Calu3 (cell line): ENCODE measurements at places on chromosomes 5 and 9.

- H3K4me1 ChIP-seq: no peaks in the 10 kb centered on the region
- H3K27ac ChIP-seq: no peak overlapping the region
- no peaks in the 10 kb centered on the region for H3K36me3 ChIP-seq
- no peak for DNase-seq
- peaks cover 14% of the 10 kb centered on the region for H3K27me3 ChIP-seq
These were observed 65.6 kb upstream of the FRRS1L start for GRCh38 chr9:109232449-109233237.

- H3K4me1 ChIP-seq: no peaks in the 10 kb centered on the region
- DNase-seq: no peak
- H3K27me3 ChIP-seq: peaks cover 27% of the 10 kb centered on the region
- no peaks in the 10 kb centered on the region for H3K36me3 ChIP-seq
These were observed 38.7 kb downstream of the PLEKHG4B start for GRCh38 chr5:130601-131131.

GRCh38 chr9:121896545-121896943, 196.6 kb downstream of the TTLL11 start:
- H3K27me3 ChIP-seq: no peaks in the 10 kb centered on the region
- DNase-seq: no peak
- H3K36me3 ChIP-seq: no peaks in the 10 kb centered on the region
- H3K27ac ChIP-seq: no peak overlapping the region
- H3K4me3 ChIP-seq: no peak overlapping the region

- no peak overlapping the region for H3K27ac ChIP-seq
- DNase-seq: no peak
- no peak overlapping the region for H3K4me3 ChIP-seq
- no peaks in the 10 kb centered on the region for H3K27me3 ChIP-seq
These were observed 43.7 kb downstream of the RASGRF2 start for GRCh38 chr5:81003811-81004386.

DNA sequence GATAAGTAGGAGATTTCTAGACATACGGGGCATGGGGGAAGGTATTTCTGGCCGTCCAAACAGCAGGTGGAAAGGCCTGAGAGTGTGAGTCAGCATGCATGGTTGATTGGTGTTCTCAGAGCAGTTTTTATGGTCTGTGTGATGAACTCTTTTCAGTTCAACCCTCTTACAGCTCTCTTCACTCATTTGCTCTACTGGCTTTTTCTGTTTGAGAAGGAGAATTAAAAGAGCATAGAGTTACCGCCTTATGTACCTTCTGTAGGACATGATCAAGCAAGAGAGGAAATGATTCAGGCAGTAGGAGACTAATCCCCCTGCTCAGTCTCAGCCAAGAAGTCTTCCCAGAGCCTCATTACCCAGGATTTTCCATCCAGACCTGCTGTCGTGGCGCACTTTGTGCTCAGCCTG, 92.4 kb downstream of the PRDM6 start:
- no peak overlapping the region for H3K27ac ChIP-seq
- H3K4me1 ChIP-seq: no peaks in the 10 kb centered on the region
- H3K36me3 ChIP-seq: no peaks in the 10 kb centered on the region
- no peak overlapping the region for H3K4me3 ChIP-seq
- no peak for DNase-seq

DNA sequence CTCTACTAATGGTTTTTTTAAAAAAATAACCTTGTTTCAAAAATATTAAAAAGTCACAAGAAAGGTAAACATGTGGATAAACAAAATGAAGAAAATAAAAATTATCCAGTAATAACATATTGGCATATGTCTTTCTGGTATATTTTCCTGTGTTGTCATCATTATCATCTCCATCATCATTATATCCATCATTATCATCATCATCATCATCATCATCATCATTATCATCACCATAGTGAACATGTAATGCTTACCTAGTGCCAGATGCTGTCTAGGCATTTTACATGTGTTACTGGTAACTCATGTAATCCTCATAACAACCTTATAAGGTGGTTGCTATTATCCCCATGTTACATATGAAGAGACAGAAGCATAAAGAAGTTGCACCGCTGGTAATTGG, 111.5 kb upstream of the CDKN2B start:
- peaks cover 62% of the 10 kb centered on the region for H3K4me1 ChIP-seq
- no peak overlapping the region for H3K4me3 ChIP-seq
- peaks cover 5% of the 10 kb centered on the region for H3K36me3 ChIP-seq
- no peaks in the 10 kb centered on the region for H3K27me3 ChIP-seq
- no peak for DNase-seq

DNA sequence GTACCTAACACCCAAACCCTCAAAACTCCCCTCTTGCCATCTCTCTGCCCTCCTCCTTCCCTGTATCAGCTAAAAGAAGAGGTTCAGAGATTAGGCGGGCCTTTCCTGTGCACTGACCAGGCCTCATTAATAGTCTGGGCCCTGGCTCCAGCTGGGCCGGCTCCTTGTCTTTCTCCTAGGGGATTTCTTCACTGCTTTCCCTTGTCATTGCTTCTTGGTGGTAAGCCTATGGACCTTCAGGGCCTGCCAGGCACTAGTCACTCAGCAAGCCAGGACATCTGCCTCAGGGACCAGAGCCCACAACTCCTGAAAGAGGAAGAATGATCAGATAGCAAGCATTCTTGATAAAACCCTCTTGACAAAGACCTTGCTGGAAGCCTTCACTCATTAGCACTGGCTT, 50.9 kb downstream of the MRRF start:
- DNase-seq: no peak
- no peaks in the 10 kb centered on the region for H3K36me3 ChIP-seq
- no peaks in the 10 kb centered on the region for H3K4me1 ChIP-seq
- H3K27me3 ChIP-seq: no peaks in the 10 kb centered on the region

- H3K36me3 ChIP-seq: no peaks in the 10 kb centered on the region
- H3K4me1 ChIP-seq: no peaks in the 10 kb centered on the region
- H3K27me3 ChIP-seq: no peaks in the 10 kb centered on the region
- no peak overlapping the region for H3K4me3 ChIP-seq
These were observed 167.9 kb downstream of the TSSK1B start for GRCh38 chr5:113266913-113267227.

GRCh38 chr5:77662635-77663034, 24.1 kb upstream of the OTP start:
- peaks cover 33% of the 10 kb centered on the region for H3K27me3 ChIP-seq
- H3K36me3 ChIP-seq: no peaks in the 10 kb centered on the region
- H3K4me3 ChIP-seq: no peak overlapping the region
- no peak overlapping the region for H3K27ac ChIP-seq

GRCh38 chr9:130830231-130830760, 4.8 kb upstream of the ABL1 start:
- DNase-seq: no peak
- no peak overlapping the region for H3K4me3 ChIP-seq
- peaks cover 10% of the 10 kb centered on the region for H3K36me3 ChIP-seq
- peaks cover 8% of the 10 kb centered on the region for H3K4me1 ChIP-seq
- H3K27ac ChIP-seq: no peak overlapping the region

- H3K27ac ChIP-seq: no peak overlapping the region
- no peaks in the 10 kb centered on the region for H3K36me3 ChIP-seq
- H3K4me1 ChIP-seq: no peaks in the 10 kb centered on the region
These were observed 44.7 kb upstream of the OTP start for GRCh38 chr5:77683171-77683732.
